ENCODE measurements at places on chromosomes 13 and 19.
A peak's percentile ranks its signal among the peaks of the same experiment; 100 is the strongest.

- no peak for DNase-seq
Measured at GRCh38 chr13:29749401-29750182, 100.8 kb downstream of the UBL3 start.

DNA sequence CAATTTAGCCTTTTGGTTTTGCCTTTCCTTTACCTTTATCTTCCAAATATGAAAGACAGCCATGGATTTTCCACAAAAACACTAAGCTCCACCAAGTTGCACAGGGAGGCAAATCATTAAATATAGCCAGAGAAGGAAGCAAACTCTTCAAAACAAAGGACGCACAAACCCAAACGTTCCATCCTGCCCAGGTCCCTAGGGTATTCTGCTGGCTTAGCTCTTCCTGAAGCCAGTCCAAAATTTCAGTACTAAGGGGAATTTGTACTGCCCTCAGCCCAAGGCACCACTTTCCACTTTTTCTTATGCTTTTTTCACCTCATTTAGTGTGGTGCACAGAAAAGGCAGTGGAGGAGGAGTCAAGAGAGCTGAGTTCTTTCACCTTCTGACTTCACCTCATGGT, 169.9 kb downstream of the FLT1 start:
- DNase-seq = no peak

- no peak for DNase-seq
Measured at GRCh38 chr13:72586518-72586917, 140.9 kb downstream of the MZT1 start.

DNA sequence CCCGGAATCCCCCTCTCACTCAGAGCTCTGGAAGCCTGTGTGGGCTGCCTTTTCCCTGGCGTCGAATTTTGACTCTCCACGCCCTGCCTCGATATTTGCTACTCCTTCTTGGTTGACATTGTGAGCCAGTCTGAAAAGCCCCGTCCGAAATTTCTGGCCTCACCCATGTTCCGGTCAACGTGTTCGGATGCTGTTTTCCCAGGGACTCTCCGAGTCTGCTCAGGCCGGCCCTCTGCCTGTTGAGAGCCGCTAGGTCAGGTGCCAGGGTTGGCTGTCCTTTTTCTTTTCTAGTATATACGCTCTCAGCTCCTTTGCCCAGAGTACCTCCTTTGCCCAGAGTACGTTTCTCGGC, 6.8 kb upstream of the DGKH start:
- peak; percentile 12 for DNase-seq

GRCh38 chr13:50435011-50435410, 408.5 kb downstream of the DLEU7 start:
- no peak for DNase-seq

- no peak for DNase-seq
Measured at GRCh38 chr13:29591310-29591709, 4.2 kb downstream of the SLC7A1 start.

GRCh38 chr19:15532779-15533521, 24.6 kb downstream of the CYP4F22 start:
- peak; percentile 32 for DNase-seq

DNA sequence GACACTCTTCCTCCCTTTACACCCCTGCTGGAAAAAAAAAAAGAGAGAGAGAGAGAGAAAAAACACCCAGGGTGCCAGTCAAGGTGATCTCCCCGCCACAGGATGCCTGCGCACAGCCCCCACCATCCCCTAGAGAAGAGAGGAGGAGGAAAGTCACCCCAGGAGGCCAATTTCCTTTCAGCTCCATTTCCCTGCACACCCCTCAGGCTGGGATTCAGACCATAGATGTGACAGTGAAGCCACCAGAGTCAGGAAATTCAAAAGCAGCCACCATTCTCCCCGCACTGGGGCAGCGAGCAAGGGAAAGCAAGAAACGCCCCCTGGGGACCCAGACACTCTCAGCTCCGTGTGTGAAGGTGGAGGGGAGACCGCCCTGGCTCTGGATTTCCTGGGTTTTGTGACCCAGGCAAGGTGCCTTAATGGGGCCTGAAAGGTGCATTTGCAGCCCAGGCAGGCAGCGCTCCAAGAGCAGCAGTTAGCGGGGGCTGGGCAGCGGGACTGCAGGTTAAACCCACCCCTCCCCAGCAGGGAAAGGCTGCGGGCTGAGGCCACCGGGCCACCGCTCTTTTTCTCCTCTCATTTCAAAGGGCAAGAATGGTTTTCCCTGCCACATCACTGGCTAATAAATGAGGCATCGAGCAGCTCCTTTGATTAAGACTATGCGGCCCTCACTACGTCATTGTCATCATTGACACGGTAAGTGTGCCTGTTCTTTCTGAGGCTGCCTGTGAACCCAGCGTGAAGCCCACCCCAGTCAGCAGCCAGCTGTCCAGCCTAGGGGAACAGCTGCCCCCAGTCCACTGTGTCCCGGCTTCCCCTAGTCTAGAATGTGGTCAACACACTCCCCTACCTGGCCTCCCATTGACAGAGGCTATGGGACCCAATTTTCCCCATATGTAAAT, 83.8 kb upstream of the TM9SF2 start:
- peak; percentile 56 for DNase-seq

DNA sequence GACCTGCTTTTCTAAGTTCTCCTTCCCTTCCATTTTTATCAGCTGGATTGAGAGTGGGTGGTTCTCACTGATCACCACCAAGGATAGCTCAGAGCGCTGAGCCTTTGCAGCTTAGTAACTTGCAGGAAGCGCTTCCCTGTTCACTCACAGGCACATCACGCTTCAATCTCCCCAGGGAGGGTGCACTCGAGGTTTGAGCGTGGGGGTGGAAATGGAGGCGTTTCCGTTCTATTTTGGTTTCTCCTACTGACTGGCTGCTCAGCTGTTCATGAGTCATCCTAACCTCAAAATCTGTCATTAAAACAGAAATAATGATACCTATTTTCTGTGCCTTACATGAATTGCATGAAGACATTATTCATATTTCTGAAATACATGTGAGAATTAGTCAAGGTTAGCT, 292.1 kb downstream of the SPRY2 start:
- DNase-seq = peak; percentile 66

All from stimulated activated naive CD8-positive, alpha-beta T cell treated with anti-CD3 and anti-CD28 coated beads, Interleukin-15, Interleukin-2, amounts not matched to agents 100 U/mL and 50 U/mL, for 24 hours (primary cell).